Activated CD8-positive, alpha-beta T cell treated with anti-CD3 and anti-CD28 coated beads, Interleukin-2, amount 10 ng/mL, durations not matched to agents 7 days and 5 days (primary cell): ENCODE measurements at places on chromosomes 5 and 9. TPM values are rescaled to one million over a fixed set of nuclear protein-coding genes. Genes with fewer than 3 reads are reported as not detected.
A peak's percentile ranks its signal among the peaks of the same experiment; 100 is the strongest.

Gene ZNF658
- 2.6 TPM for total RNA-seq

Gene PLPP7
- total RNA-seq: 0.21 TPM

DNA sequence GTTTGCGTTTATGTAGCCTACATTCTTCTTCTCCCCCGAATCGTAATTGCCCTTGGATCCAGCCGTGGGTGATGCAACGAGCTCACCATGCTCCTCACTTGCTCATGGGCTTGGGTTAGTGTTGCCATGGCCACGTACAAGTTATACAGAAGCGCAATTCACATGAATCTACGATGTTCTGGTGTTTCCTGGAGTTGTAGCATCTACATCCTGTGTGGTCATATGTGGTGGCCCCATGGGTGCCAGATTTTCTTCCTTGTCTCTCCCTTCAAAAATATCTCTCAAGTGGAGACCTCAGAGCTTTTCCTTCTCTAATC lies 115.3 kb downstream of the TLE4 start:
- H3K36me3 ChIP-seq: peaks cover 35% of the 10 kb centered on the region
- peaks cover 36% of the 10 kb centered on the region for H3K4me1 ChIP-seq
- peak overlapping the region; percentile 20 for H3K4me3 ChIP-seq
- H3K27me3 ChIP-seq: no peaks in the 10 kb centered on the region
- peak; percentile 85 for DNase-seq

DNA sequence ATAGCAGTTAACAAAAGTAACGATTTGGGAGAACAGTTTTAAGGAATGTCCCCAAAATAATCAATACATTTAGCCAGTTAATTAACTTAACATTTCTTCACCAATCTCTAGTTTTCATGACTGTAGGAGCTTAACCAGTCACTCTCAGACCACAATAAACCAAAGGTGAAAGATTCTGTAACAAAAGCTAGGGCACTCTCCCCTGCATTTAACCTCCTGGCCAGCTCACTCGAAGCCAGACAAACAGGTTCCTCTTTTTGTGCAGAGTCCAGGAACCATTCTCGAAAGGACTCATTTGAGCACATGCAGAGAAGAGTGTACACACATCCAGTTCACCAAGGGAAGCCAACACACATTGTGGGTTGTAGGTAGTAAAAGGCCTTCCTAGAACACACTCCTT lies 6.5 kb downstream of the IL7R start:
- H3K4me3 ChIP-seq: peak overlapping the region; percentile 41
- peaks cover 83% of the 10 kb centered on the region for H3K36me3 ChIP-seq
- H3K27ac ChIP-seq: peak overlapping the region; percentile 41
- no peak for DNase-seq
- H3K27me3 ChIP-seq: no peaks in the 10 kb centered on the region

DNA sequence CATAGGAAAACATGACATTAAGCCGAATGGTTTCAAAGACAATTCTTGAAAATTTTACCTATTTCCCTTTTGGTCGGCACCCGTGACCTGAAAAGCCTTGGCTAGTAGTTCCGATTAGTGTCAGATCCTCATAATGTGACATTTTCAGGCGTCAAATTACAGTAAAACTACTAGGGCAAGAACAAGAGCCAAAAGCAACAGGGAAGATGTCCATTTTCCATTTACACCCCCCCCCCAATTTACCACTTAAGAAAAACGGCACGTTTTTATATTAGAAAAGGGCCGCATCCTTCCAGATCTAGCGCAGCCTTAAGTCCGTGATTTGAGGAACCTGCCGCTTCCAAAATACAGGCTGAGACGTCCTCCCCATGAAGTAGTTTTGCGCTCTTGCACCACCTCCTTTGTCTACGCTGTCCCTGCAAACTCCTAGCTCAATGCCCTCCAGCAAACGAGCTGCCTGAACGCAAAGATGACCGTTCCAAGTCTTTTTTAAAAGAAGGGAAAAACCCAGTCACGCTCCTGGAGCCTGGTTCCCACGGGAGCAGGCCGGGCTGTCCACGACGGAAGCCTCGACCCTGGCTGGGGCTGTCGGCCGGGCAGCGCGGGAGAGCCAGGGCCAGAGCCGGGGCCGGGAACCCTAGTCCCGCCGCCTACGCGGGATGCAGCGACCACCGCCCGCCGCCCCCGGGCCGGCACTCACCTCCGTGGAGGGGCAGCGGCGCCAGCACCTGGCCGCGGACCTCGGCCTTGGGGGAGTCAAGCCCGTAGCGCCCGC lies 616 bp downstream of the RNF130 start:
- peak overlapping the region; percentile 63 for H3K4me3 ChIP-seq
- peaks cover 21% of the 10 kb centered on the region for H3K4me1 ChIP-seq
- H3K27ac ChIP-seq: peak overlapping the region; percentile 1
- H3K27me3 ChIP-seq: peaks cover 31% of the 10 kb centered on the region
- H3K36me3 ChIP-seq: peaks cover 2% of the 10 kb centered on the region

DNA sequence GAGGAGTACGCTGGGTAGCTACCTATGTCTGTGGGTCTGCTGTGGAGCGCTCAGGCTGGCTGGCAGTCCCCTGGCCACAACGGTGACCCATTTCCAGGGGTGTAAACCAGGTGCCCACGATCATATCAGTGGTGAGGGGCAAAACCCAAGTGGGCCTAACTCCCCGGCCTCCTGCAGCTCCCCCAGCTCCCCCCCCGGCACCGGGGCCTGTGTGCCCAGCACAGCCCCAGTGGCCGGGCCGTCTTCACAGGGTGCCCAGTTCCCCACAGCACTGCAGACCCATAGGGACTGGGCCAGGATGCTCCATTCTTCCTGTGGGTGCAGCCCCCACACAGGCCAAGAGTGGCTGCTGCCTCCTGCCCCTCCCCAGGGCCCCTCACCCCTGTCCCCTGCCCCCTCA lies 958 bp upstream of the LCN8 start:
- H3K4me3 ChIP-seq: no peak overlapping the region
- no peaks in the 10 kb centered on the region for H3K36me3 ChIP-seq
- DNase-seq: no peak
- no peaks in the 10 kb centered on the region for H3K4me1 ChIP-seq

DNA sequence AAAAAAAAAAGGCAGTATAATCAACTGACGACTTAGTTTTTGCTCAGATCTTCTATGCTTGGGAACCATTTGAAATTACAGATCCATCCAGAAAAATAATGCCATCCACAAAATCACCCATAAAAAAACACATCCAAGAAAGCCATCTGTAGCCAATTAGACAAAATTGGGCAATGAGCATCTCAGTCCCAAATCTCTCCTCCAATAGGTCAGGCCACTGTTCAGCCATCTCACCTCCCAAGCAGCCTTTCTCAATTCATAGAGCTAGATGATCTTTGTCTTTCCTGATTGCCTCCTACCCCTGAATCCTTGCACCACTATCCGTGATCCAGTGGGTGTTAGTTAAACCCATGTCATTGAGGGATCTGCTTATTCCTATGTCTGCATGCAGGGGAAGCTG lies 139.6 kb downstream of the SCAMP1 start:
- no peak for DNase-seq
- H3K27me3 ChIP-seq: peaks cover 40% of the 10 kb centered on the region
- no peak overlapping the region for H3K27ac ChIP-seq
- no peak overlapping the region for H3K4me3 ChIP-seq
- H3K4me1 ChIP-seq: no peaks in the 10 kb centered on the region
- H3K36me3 ChIP-seq: no peaks in the 10 kb centered on the region

DNA sequence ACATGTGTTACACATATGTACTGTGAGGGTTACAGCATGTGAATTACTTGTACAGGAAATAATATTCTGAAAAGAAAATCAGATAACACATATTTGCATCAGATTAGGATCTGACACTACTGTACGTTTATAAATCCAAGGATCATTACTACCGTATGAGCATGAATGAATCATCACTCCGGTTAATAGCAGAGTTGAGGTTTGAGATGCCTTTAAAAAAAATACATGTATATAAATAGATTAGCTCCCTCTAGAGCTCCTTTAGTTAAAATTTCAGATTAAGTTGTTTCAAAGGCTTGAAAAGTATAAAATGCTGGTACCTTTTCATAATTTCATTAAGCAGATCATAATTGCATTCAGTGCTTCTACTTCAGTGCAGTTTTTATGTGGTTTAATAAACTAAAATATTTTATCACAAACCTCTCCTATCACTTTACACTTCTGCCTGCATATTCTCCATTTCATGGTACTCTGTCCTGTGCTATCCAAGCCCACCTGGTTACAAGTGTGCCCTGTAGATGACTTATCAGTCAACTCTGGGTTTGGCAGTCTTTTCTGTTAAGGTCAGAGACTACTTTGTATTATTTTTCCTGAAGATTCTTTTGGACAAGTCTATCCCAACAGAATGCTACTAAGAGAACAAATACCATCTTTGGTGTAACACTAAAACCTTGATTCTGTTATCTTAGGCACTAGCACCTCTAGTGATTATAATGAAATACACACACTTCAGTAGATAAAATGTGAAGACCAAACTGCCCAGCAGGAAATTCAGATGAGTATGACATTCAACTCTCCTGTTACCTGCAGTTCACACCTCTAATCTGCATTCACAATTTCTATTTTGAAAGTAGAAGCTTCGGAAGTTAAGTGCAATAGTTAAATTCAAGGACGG lies 48.0 kb upstream of the POU5F2 start:
- DNase-seq: no peak
- H3K36me3 ChIP-seq: no peaks in the 10 kb centered on the region
- H3K4me1 ChIP-seq: no peaks in the 10 kb centered on the region
- H3K4me3 ChIP-seq: no peak overlapping the region
- H3K27me3 ChIP-seq: no peaks in the 10 kb centered on the region
- no peak overlapping the region for H3K27ac ChIP-seq

DNA sequence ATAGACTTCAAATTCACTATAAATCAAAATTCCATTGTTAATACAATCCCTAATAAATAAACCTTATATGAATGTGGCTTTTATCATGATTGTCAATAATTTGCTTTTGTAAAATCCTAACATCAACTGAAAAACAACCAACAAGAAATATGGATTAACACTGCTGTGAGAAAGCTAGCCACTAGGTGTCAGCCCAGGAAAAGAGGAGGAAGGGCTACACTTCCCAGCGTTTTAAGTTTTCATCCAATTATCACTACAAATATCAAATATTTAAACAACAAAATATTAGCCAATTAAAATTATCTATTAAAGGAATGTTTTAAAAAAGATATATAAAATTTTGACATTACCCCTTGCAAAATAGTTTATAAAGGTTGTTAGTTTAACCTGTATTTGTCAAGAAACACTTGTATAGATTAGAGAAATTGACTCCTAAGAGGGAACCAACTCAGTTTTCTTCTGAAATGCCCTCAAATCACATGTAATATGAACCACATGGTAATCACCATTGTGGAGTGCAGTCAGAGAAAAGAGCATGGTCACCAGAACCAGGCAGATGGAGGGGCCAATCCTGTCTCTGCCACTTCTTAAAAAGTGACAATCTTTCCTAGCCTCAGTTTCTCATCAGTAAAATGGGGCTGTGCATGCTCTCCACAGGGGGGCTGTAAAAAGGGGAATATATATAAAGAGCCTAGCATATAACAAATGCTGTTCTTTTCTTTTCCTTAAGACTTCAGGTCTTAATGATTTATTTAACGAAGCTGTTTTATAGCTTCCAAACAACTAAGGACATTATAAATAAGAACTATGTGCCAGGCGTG lies 188.2 kb downstream of the CRB2 start:
- DNase-seq: peak; percentile 46
- no peak overlapping the region for H3K27ac ChIP-seq
- no peaks in the 10 kb centered on the region for H3K4me1 ChIP-seq

- no peaks in the 10 kb centered on the region for H3K36me3 ChIP-seq
- DNase-seq: peak; percentile 46
- H3K4me1 ChIP-seq: peaks cover 25% of the 10 kb centered on the region
- H3K4me3 ChIP-seq: peak overlapping the region; percentile 40
- peaks cover 4% of the 10 kb centered on the region for H3K27me3 ChIP-seq
Observed at GRCh38 chr9:115035841-115036612, 81.9 kb downstream of the TNC start.

- no peaks in the 10 kb centered on the region for H3K4me1 ChIP-seq
- no peak for DNase-seq
- no peak overlapping the region for H3K4me3 ChIP-seq
Observed at GRCh38 chr9:69554945-69555344, 117.2 kb downstream of the APBA1 start.

DNA sequence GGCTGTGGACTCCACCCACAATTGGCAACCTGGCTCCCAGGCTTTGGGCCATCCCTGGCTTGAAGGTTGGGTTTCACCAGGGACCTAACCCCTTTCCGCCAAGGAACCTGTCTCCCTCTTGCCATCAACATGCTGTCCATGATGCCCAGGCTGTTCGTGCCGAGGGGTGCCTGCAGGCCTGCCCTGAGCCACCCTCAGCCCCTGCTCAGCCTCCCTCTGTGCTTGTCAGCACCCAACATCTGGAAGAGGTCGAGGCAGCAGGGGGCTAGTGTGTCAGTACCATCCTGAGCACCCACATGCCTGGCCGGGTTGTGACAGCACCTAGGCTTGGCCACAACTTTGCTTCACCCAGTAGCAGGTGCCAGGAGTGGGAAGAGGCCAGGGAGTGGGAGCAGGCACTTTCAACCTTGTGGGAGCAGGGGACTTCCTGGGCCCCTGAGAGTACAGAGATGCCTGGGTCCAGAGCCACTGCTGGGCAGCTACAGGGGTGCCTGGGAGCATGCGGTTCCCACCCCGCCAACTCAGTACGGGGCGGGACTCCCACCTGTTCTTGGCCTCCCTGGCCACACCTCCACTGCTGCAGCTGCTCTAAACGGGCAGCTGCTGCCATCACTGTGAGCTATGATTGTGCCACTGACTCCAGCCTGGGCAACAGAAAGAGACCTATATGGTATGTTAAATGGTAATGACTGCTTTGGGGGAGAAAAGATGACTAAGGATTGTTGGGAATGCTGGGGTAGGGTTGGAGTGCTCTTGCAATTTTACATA lies 6.3 kb downstream of the PDCD1LG2 start:
- peaks cover 2% of the 10 kb centered on the region for H3K36me3 ChIP-seq
- no peak for DNase-seq
- no peak overlapping the region for H3K27ac ChIP-seq
- no peaks in the 10 kb centered on the region for H3K27me3 ChIP-seq
- no peak overlapping the region for H3K4me3 ChIP-seq

DNA sequence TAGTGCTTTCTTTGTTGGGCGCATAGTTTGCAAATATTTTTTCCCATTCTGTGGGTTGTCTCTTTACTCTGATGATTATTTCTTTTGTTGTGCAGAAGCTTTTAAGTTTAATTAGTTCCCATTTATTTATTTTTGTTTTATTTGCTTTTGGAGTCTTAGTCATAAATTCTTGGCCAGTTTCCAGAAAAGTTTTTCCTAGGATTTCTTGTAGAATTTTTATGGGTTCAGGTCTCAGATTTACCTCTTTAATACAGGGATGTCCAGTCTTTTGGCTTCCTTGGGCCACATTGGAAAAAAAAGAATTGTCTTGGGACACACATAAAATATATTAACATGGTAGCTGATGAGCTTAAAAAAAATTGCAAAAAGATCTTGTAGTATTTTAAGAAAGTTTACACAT lies 122.0 kb downstream of the WDR70 start:
- DNase-seq: no peak
- H3K4me3 ChIP-seq: no peak overlapping the region
- no peaks in the 10 kb centered on the region for H3K27me3 ChIP-seq
- H3K27ac ChIP-seq: no peak overlapping the region
- H3K36me3 ChIP-seq: peaks cover 46% of the 10 kb centered on the region
